NCI-H1048 (cell line): ENCODE measurements at places on chromosomes 16 and 17.

DNA sequence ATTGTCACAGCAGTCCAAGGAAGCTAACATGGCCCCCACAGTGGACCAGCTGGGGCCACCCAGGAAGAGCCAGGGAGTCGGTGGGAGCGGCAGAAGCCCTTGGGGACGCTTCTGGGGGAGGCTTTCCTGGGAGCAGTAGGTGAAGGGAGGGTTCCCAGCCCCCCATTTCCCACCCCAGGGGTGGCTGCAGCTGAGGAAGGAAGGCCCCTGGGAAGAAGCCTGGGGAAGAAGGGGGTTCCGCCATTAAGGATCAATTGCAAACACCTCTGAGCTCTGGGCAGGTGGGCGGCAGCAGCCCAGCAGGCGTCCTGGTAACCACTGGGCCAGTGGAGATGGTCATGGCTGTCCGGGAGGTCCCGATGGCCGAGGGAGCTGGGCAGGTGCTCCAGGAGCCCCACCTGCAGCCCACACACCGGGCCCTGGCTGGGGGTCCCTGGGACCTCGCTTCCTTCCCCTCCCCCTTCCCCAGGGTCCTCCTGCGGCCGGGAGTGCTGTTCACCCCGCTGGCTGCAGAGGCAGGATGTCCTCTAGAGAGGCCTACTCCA lies 592 bp upstream of the PERCC1 start:
- DNase-seq: no peak

DNA sequence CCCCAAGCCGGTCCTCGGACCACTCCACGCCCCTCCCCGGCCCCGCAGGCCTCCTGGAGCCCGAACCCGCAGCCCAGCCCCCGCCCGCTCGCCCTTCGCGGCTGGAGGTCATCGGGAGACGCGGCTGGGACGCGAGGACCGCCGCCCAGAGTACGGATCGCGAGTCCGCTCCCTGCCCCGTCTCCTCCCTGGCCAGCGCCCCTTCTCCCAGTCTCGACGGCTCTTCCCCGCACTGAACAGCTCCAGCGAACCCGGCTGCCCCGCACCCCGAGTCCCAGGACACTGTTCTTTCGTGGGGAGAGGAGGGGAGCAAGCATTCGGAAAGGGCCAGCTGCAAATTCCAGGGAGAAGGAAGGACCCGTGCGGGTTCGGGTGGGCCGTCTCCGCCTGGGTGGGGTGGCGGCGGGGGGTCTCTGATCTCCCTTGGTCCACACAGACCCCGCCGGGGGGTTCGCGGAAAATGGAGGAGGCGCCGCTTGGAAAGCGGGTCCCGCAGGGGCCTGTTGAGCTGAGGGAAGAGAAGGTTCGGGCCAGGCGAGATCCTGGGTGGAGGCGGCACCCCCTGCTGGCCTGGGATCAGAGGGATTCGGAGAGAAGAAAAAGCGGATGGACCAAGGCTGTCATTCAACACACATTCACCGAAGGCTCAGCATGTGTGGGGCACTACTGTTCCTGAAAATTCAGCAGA lies 632 bp upstream of the RTN4RL1 start:
- no peak for DNase-seq

GRCh38 chr16:53176434-53176833 lies 121.6 kb downstream of the CHD9 start:
- no peak for DNase-seq

- DNase-seq: no peak
Observed at GRCh38 chr16:31083081-31083480, 5.7 kb downstream of the PRSS53 start.

DNA sequence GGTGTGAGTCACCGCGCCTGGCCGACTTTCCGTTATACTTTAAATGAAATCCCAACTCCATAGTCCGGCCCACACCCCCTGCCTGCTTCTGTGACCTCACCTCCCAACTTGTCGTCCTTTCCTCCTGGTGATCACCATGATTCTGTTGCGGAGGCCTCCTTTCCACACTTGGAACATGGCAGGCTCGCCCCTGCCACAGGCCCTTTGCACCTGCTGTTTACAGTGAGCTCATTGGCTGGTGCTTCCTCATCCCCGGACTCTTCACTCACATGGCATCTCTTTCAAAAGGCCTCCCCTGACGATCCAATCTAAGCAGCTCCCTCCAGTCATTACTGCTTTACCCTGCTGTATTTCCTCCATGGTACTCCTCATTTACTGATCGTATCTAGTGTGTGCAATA lies 64.6 kb downstream of the RAP1GAP2 start:
- no peak for DNase-seq
